ENCODE measurements at places on chromosomes 6 and 20. TPM values are rescaled to one million over a fixed set of nuclear protein-coding genes. Genes with fewer than 3 reads are reported as not detected.

DNA sequence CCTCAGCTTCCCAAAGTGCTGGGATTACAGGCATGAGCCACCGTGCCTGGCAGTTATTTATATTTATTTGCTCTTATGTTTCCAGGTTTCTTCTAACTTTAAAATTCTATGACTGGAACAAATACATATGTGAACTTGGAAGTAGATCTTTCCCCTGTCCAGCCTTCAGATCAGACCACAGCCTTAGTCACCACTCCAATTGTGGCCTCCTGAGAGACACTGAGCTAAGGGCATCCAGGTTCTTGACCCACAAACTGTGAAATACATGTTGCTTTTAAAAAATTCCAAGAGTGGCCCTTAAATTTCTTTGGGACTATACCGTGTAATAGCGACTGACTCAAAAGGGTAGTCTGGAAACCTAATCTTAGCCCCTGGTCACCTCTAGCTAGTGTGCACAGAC lies 1.5 kb upstream of the ADGRG6 start:
- DNase-seq = no peak

GRCh38 chr6:128425856-128426255 lies 94.5 kb downstream of the PTPRK start:
- no peak for DNase-seq

GRCh38 chr6:18241208-18242038 lies 22.9 kb downstream of the DEK start:
- DNase-seq = no peak

- no peak for DNase-seq
Measured at GRCh38 chr6:104689551-104690205, 170.0 kb downstream of the HACE1 start.

- DNase-seq = no peak
Measured at GRCh38 chr20:42740226-42740870, 449.4 kb downstream of the PTPRT start.

- peak; percentile 84 for DNase-seq
Measured at GRCh38 chr6:77650098-77650663, 2.7 kb upstream of the MEI4 start.

GRCh38 chr6:85422996-85423395 lies 26.9 kb upstream of the NT5E start:
- no peak for DNase-seq

DNA sequence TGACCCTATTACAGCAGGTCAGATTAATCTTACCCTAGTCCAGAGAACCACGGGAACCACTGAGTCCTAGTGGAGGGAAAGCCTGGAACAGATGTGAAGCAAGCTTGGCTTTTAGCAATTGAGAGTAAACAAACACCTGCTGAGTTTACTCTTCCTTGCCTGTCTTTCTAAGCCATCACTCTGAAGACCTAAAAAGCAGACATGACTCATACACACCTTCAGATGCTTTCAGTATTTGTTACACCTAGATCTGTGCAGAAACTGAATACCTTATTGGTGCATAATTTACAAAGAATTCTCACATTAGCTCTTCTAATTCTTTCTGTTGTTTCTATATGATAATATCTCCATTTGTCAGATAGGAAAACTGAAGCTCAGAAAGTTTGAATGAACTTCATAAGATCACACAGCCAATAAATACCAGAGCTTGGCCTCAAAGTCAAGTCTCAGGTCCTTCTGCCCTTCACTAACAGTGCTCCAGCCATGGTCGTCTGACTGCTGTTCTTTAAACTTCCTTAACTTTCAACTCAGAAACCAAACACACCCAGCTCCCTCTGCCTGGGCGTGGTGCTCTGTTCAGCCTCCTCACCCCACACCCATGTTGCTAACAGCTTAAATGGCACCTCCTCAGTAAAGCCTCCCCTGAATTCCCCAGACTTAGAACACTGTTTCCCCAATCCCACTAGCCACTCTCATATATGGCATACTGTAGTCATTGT lies 8.6 kb upstream of the GABBR1 start:
- no peak for DNase-seq

- DNase-seq = no peak
Measured at GRCh38 chr20:1882026-1882425, 13.2 kb upstream of the SIRPA start.

DNA sequence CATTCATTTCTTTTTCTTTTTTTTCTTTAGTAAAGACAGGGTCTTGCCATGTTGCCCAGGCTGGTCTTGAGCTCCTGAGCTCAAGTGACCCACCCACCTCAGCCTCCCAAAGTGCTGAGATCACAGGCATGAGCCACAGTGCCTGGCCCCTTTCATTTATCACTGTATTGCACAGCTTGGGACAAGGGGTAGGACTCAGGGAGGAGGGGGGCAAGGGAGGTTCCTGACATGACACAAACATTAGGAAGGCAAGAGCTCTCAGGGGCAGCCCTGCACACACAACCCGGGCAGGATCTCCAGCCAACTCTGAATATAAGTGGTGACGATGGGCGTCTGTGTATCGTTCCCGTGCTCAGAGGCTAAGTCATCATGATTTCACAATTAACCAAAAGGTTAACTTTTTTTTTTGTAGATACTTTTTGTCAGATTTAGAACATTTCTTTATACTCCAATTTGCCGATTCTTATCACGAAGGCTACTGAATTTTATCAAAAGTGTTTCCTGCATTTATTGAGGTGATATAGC lies 19.9 kb downstream of the SLC2A4RG start:
- no peak for DNase-seq

DNA sequence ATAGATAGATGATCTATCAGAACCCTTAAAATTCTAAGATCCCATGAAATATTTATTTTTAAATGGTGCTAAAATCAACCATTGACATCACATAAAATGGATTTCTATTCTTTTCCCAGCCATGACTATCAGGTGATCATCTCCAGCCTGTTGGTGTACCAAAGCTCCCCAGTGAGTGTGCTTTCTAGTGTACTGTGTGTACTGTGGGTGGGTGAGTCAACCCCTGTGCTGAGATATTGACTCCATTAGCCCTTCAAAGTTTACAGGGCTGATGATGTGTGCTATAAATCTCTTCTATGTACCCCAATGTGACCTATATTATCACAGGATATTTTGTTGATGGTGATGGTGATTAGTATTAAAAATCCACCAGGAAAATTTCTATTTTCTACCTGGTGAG lies 344.6 kb downstream of the MMUT start:
- no peak for DNase-seq

DNA sequence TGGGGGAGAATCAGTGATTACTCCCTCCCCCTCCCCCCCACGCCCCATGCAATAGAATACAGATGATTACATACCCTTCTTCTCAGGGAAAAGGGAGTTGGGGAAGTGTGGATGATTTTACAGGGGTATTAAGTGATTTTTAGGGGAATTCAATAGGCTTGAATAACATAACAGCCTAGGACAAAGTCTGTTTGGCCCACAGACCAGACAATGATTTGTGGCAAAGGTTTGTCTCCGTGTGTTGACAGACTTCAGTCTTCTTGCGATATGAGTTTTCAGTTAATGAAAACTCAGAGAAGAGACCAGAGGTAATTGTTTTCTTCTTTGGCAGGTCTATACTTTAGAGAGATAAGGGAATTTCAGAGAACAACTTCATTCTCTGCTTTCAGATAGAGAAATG lies 95.3 kb downstream of the OR2B2 start:
- DNase-seq = no peak

DNA sequence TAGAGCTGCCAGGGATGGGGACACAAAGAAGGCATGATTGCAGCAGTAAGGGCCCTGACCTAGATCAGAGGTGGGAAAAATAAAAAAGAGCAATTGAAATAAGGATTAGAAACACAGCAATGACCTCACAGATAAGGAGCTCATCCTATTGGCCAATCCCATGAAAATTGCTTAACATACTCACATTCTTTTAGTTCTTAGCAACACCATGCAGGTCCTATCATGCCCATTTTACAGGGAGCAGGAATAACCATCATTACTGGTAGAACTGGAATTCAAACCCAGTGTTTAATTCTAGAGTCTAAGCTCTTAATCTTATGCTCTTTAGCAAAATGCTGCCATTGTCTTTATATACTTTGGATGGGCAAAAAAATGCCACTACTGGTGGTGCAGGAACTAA lies 267.7 kb downstream of the RNF144B start:
- no peak for DNase-seq

DNA sequence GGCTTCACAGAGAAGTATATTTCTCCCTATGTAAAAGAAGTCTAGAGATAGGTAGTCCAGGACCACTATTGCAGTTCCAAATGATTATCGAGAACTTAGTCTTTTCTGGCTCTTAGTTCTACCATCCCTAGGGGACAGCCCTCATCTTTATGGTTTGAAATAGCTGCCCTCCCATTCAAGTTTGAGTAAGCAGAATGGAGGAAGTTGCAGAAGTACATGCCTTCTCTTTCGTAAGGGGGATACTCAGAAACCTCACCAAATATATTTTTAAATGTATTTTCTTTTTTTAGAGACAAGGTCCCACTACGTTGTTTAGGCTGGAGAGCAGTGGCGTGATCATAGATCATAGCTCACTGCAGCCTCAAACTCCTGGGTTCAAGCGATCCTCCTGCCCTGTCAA lies 236.8 kb upstream of the RREB1 start:
- no peak for DNase-seq

DNA sequence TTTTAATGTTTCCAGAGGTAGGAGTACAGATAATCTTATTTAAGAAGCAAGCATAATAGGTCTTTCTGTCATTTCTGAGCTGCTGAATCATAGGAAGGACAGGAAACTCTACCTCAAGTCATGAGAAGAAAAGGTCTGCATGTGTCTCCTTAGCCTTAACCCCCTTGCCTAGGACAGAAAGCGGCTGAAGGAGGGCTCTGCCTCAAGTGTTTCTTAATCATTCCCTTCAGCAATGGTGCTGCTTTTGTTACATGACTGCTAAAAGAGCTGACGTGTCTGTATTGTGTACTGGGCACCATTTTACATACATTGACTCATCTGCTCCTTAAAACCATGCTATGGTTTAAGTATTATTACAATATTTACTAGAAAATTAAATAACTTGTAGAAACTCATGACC lies 564.0 kb upstream of the AGPAT4 start:
- no peak for DNase-seq

GRCh38 chr6:48994811-48995210 lies 468.2 kb downstream of the MMUT start:
- no peak for DNase-seq

DNA sequence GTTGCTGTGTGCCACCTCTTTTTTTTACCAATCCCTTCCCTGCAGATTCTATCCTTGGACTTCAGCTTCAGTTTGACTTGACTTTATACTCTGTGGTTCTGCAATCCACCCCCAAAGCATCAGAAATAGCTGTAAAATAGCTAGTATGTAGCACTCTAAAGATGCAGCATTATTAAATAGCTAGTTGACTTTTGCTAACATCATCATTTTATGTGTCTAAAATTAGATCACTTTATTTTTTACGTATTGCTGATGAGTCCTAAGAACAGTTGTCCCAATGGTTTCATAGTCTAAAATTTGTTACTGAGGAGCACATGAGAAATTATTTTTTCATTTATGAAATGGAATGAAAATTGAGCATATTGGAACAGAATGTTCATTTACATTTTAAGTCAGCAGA lies 138.2 kb downstream of the NKAIN2 start:
- no peak for DNase-seq

DNA sequence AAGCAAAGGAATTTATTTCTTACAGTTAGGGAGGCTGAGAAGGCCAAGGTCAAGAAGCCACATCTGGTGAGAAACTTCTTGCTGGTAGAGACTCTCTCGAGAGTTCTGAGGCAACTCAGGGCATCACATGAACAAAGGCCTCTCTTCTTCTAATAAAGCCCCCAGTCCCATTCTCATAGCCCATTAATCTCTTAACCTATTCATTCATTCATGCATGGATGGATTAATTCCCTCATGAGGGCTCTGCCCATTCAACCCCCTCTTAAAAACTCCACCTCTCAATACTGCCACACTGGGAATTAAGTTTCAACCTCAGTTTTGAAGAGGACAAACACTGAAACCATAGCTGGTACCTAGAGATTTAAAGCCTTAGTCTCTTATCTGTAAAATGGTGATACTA lies 217.9 kb upstream of the SPTLC3 start:
- DNase-seq = no peak

GRCh38 chr20:19451231-19451922 lies 238.9 kb downstream of the SLC24A3 start:
- DNase-seq = no peak

GRCh38 chr20:49590163-49591017 lies 22.5 kb upstream of the PTGIS start:
- no peak for DNase-seq

DNA sequence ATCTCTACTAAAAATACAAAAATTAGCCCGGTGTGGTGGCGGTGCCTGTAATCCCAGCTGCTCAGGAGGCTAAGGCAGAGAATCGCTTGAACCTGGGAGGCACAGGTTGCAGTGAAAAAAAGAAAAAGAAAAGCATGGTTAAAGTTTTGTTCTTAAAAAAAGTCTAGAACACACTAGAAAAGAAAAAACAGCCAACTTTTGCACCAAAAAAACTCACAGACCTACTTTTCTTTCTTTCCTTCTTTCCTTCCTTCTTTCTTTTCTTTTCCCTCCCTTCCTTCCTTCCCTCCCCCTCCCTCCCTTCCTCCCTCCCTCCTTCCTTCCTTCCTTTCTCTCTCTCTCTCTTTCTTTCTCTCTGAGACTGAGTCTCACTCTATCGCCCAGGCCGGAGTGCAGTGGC lies 204.4 kb downstream of the BTBD9 start:
- DNase-seq = no peak

- no peak for DNase-seq
Measured at GRCh38 chr6:134352786-134353480, 35.0 kb upstream of the SGK1 start.

DNA sequence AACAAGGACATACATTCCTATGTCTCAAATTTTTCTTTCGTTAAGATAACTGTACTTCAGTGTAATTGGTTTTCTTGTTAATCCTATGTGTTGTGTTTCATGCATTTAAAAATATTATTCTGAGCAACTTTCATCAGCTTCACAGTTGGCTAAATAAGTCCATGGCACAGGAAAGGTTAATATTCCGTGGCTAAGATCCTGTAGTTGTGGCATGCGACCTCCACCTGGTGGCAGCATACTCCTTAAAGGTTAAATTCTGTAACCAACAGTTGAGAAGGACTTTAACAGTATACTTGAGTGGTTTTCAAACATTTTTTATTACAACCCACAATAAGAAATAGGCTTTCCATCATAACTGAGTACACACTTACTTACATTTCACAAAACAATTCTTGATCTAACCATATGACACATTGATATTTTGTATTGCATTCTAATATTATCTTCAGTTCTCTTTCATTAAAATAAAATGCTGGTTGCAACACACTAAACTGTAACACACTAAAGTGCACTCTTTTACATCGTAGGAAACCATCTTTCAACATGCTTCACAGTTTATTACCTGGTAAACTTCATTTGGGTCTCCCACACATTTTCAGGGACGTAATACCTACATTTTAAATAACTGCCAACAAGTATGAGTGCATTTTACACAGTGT lies 118.3 kb downstream of the SLX4IP start:
- no peak for DNase-seq

- DNase-seq = no peak
Measured at GRCh38 chr6:33878562-33878961, 74.8 kb upstream of the MLN start.

GRCh38 chr20:57869291-57869950 lies 159.6 kb upstream of the PMEPA1 start:
- no peak for DNase-seq

- DNase-seq = peak; percentile 82
Measured at GRCh38 chr6:169969372-169970099, 218.1 kb downstream of the ERMARD start.

GRCh38 chr20:15512916-15513315 lies 1060.3 kb downstream of the KIF16B start:
- DNase-seq = no peak

The RNF217 gene
- 34.1 TPM for total RNA-seq

The NECAB3 gene
- 22.5 TPM for total RNA-seq

The CRYBG1 gene
- total RNA-seq = 27.4 TPM

The CCM2L gene
- total RNA-seq = 10.4 TPM
